Ascending aorta (tissue), 2 donors: ENCODE measurements at places on chromosomes 6 and 20.

- H3K27ac ChIP-seq: no peak overlapping the region
- H3K4me1 ChIP-seq: no peaks in the 10 kb centered on the region
- no peak for DNase-seq
Measured at GRCh38 chr20:58787211-58788005, 63.3 kb downstream of the GNAS-AS1 start.

DNA sequence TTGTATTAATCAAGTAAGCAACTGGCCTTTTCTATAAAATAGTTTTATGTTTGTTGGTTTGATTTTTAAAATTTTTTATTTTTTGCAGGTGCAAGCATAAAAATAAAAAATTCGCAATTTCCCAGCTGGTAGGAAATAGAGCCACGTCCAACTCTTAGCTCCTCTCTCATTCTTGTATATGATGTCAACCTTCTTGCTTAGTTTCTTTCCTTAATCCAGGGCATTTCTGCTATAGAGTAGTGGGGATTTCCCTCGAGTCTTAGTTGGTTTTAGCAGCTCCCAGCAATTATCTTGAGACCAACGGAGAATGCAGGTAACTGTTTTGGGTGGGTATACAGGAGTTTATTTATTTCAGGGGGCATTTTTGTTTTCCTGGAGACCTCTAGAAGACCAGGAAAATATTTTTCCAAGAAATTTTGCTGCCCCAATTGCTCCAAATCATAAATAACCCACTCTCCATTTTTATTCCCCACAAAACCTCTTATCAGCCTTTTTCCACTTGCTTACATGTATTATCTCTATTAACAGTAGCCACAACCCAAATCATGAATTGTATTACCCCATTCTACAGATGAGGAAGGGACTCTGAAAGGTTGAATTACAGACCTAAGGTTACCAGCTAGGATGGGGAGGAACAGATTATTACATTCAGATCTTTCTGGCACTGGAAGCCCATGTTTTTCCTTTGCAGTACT lies 18.4 kb downstream of the PHACTR2 start:
- H3K4me1 ChIP-seq: peaks cover 72% of the 10 kb centered on the region
- H3K27me3 ChIP-seq: no peaks in the 10 kb centered on the region
- H3K4me3 ChIP-seq: peak overlapping the region; percentile 29
- no peaks in the 10 kb centered on the region for H3K36me3 ChIP-seq
- H3K27ac ChIP-seq: peak overlapping the region; percentile 77

- DNase-seq: peak; percentile 13
- no peaks in the 10 kb centered on the region for H3K36me3 ChIP-seq
- no peak overlapping the region for H3K4me3 ChIP-seq
- H3K27me3 ChIP-seq: no peaks in the 10 kb centered on the region
- peak overlapping the region; percentile 81 for H3K27ac ChIP-seq
Measured at GRCh38 chr6:52553158-52553557, 23.7 kb downstream of the TRAM2 start.

DNA sequence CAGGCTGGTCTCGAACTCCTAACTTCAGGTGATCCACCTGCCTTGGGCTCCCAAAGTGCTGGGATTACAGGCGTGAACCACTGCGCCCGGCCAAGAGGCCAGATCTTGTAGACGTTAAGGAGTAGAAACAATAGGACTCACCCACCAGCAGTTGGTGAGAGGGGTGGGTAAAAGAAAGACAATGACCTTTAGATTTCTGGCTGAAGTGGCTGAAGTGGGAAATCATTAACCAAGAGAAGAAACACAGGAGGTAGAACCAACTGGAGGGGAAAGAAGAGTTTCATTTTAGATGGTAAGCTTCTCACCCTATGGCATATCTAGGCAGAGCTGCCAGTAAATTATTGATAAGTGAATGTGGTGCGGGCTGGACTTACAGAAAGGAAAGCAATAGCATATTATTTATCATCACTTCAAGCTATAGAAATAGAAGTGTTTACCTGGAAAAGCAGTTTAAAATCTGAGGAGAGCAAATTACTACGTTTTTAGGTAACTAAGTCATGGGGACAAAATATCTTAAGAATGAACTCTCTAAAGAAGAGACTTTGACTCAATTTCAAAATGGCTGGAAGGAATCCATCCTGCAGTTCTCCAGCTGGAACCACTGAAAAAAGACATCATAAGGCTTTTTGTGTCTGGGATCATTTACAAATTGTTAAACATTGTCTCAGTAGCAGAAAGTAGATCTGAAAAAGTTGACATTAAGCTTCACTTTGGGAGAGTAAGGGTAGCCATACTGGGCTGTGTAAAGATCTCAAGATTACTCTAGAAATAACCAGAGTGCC lies 109.6 kb downstream of the ALDH8A1 start:
- DNase-seq: no peak
- H3K36me3 ChIP-seq: no peaks in the 10 kb centered on the region
- H3K27ac ChIP-seq: no peak overlapping the region
- H3K27me3 ChIP-seq: no peaks in the 10 kb centered on the region
- H3K4me1 ChIP-seq: no peaks in the 10 kb centered on the region

- DNase-seq: no peak
- no peak overlapping the region for H3K27ac ChIP-seq
- no peaks in the 10 kb centered on the region for H3K36me3 ChIP-seq
- H3K4me3 ChIP-seq: no peak overlapping the region
- no peaks in the 10 kb centered on the region for H3K27me3 ChIP-seq
- no peaks in the 10 kb centered on the region for H3K4me1 ChIP-seq
Measured at GRCh38 chr20:45283551-45284057, 23.0 kb upstream of the RBPJL start.

- no peaks in the 10 kb centered on the region for H3K4me1 ChIP-seq
- H3K36me3 ChIP-seq: no peaks in the 10 kb centered on the region
- H3K27ac ChIP-seq: no peak overlapping the region
- H3K4me3 ChIP-seq: no peak overlapping the region
- no peak for DNase-seq
Measured at GRCh38 chr6:53476964-53477363, 67.9 kb downstream of the GCLC start.

DNA sequence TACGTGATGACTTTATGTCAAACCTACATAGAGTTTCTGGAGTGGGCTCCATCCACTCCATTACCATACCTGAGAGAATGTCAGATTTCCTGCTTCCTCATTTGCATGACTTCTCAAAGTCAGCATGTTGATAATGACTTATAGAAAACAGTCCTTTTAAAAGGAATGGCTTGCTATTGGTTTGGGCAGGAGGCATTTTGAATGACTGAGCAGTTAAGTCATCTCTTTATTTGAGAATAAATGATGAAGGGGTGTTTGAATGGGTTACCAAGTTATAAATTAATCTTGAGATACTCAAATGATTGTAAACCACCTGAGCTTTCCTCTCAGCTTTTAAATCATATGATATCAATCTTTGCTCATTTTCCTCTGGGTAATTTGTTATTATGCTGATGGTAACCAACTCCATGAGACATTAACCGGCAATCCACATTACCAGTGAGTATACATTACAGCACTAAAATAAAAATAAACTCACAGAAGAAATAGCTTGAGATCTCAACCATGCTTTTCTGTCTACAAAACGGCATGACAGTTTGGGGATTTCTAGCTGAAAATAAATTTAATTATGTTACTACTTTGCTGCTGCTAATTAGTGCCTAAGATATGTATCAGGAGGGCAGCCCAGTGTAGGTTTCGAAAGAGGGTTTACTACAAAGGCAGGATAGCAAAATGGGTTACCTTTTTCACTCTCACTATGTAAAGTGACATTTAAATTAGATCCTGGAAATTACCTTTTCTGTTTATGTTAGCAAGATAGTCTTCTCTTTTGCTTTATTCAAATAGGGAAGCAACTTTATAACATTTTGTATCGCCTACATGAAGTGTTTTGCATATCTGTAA lies 78.8 kb downstream of the RPS12 start:
- no peaks in the 10 kb centered on the region for H3K4me1 ChIP-seq
- H3K4me3 ChIP-seq: no peak overlapping the region
- H3K27me3 ChIP-seq: no peaks in the 10 kb centered on the region

GRCh38 chr6:45568626-45569025 lies 190.9 kb upstream of the SUPT3H start:
- no peak overlapping the region for H3K4me3 ChIP-seq
- DNase-seq: no peak
- H3K27ac ChIP-seq: no peak overlapping the region

DNA sequence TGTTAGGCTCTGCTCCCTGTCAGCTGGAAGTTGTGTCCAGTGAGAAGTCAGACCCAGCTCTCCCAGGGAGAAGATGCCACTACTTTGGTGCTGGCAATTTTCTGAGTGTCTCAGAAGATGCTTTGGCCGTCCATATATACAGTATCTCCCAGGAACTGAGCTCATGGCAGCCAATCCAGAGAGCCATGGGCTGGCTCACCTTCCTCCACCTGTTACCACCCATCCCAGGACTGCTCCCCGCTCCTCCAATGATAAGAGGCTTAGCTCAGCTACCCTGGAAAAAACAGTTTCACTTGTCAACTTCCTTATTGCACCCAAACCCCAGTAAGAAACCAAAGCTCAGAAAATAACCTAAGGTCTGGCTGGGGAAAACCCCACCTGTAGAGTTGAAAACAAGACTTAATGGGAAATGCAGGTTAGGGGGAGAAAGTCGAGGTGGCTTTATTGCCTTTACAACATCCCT lies at the start of gene BNIP5:
TSS of gene BNIP5 (minus strand) at position 110 of the 463 bp plus-strand sequence. CDS start 6,198 bp downstream, outside the sequence.
- DNase-seq: no peak
- no peaks in the 10 kb centered on the region for H3K27me3 ChIP-seq
- H3K27ac ChIP-seq: no peak within 1 kb of the TSS
- peaks cover 3% of the 10 kb centered on the region for H3K4me1 ChIP-seq

DNA sequence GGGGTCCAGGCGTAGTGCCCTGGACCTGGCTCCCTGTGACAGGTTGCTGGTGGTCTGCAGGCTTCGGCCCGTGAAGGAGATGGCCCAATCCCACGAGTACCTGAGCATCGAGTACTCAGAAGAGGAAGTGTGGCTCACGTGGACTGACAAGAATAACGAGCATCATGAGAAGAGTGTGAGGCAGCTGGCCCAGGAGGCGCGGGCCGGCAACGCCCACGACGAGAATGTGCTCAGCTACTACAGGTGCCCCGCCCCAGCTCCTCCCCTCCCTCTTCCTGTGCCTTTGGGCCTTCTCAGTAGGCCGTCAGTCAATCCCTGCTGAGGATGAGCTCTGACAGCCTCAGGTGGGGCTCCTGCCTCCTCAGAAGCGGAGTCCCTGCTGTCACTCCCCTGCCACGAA lies 42.6 kb downstream of the UQCC2 start:
- H3K27ac ChIP-seq: no peak overlapping the region
- no peak overlapping the region for H3K4me3 ChIP-seq
- no peaks in the 10 kb centered on the region for H3K36me3 ChIP-seq
- no peak for DNase-seq
- no peaks in the 10 kb centered on the region for H3K4me1 ChIP-seq
- H3K27me3 ChIP-seq: no peaks in the 10 kb centered on the region

DNA sequence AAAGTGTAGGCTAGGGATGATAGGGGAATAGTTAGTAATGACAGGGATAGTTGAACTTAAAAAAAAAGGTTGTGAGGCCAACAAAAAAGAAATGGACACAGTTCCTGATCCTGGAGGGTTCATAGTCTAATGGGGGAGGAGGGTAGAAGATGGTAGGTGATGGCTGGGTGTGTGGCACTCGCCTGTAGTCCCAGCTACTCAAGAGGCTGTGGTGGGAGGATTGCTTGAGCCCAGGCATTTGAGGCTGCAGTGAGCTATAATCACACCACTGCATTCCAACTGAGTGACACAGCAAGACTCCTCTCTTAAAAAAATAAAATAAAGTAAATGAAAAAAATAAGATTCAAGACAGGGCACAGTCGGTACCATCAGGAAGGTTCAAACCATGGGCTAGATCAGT lies 2.4 kb upstream of the MICB start:
- H3K27ac ChIP-seq: peak overlapping the region; percentile 79
- H3K36me3 ChIP-seq: no peaks in the 10 kb centered on the region
- H3K27me3 ChIP-seq: no peaks in the 10 kb centered on the region
- DNase-seq: peak; percentile 59
- peaks cover 6% of the 10 kb centered on the region for H3K4me1 ChIP-seq

GRCh38 chr20:21090721-21091120 lies 15.4 kb downstream of the LINC00237 start:
- no peaks in the 10 kb centered on the region for H3K4me1 ChIP-seq
- H3K4me3 ChIP-seq: no peak overlapping the region
- no peak for DNase-seq

GRCh38 chr6:133817460-133818047 lies 71.4 kb upstream of the TCF21 start:
- no peak overlapping the region for H3K27ac ChIP-seq
- DNase-seq: no peak
- no peaks in the 10 kb centered on the region for H3K36me3 ChIP-seq
- H3K4me3 ChIP-seq: no peak overlapping the region

DNA sequence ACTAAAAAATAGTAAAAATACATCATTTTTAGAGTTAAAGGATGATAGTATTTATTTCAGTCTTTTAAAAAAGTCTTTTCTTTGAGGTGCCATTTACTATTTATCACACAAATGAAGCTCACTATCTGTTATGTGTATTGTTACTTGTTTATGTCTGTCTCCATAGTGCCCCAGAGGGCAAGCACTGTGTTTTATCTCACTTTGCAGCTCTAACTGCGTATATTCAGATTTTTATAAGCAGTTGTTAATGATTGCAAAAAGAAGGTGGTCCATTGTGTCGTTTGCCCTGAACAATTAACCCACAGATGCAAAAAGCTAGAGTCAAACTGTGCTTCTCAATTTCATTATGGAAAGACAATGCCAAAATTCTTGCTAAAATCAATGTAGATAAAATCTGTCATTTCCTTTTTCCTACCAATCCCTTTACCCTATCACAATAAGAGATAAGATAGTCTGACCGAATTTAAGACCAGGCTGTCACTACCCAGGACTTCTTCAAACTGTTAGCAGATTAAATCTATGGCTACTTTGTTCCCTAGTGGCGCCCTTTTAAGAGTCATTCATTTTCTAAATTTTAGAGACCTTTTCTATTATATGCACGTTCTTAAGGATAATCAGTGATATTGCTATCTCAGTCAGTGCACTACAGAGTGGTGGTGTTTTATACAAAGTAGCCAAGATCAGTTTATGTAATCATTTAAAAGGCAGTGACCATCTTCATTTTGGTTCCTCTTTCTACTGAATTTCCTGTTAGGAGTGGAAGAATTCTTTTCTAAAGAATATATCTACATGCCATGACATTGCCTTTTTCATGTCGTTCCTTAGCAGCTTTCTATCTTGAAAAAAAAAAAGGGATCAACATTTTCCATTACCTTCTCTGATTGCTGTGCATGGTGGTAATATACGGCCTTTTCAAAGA lies 133.1 kb upstream of the PRDM1 start:
- no peak for DNase-seq
- H3K27me3 ChIP-seq: no peaks in the 10 kb centered on the region
- H3K27ac ChIP-seq: no peak overlapping the region
- no peaks in the 10 kb centered on the region for H3K4me1 ChIP-seq

DNA sequence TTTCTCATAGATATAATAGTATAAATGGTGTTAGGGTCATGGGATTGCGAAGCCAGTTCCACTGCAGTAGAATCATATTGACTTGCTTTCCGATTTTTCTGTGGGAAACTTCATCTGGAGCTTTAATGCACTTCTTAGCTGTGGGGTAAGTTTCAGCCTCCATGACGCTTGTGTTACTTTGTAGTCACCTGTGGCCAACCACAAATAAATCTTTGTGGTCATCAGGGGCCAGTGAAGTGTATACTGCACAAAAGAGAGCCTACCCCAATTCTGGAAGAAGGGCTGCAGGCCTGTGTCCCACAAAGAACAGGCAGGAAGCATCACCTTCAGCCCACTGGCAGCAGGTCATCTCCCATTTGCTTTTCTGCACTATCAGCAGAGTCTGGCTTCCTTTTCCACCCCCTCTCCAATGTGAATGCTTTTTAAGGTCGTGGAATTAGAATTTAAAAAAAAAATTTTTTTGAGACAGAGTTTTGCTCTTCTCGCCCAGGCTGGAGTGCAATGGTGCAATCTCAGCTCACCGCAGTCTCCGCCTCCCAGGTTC lies 32.0 kb downstream of the MTHFD1L start:
- no peak overlapping the region for H3K27ac ChIP-seq
- H3K36me3 ChIP-seq: no peaks in the 10 kb centered on the region
- no peak overlapping the region for H3K4me3 ChIP-seq
- peaks cover 4% of the 10 kb centered on the region for H3K4me1 ChIP-seq
- peak; percentile 16 for DNase-seq
